ENCODE measurements at places on chromosomes 12 and 14.

- DNase-seq, result no peak
Observed at GRCh38 chr14:50400461-50400860, 3.8 kb upstream of the CDKL1 start.

DNA sequence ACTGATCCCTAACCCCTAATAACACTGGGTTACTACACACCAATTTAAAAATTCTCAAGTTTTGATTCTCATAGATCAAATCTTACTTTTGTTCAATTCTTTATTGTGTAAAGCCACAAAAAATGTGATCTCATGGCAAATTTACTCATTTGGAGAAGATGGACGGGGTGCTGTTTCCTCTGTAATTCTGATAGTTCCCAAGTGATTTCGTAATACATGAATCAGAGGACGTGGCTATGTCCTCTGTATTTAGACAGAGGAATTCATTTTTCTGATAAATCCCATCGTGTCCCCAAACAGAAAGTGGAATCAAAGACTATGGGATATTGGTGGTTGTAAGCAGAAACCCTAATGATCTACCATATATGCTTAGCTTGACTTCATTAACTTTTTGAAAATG lies 76.6 kb upstream of the GNG2 start:
- no peak for DNase-seq

- no peak for DNase-seq
Observed at GRCh38 chr12:51985154-51985835, 21.5 kb upstream of the TAMALIN start.

DNA sequence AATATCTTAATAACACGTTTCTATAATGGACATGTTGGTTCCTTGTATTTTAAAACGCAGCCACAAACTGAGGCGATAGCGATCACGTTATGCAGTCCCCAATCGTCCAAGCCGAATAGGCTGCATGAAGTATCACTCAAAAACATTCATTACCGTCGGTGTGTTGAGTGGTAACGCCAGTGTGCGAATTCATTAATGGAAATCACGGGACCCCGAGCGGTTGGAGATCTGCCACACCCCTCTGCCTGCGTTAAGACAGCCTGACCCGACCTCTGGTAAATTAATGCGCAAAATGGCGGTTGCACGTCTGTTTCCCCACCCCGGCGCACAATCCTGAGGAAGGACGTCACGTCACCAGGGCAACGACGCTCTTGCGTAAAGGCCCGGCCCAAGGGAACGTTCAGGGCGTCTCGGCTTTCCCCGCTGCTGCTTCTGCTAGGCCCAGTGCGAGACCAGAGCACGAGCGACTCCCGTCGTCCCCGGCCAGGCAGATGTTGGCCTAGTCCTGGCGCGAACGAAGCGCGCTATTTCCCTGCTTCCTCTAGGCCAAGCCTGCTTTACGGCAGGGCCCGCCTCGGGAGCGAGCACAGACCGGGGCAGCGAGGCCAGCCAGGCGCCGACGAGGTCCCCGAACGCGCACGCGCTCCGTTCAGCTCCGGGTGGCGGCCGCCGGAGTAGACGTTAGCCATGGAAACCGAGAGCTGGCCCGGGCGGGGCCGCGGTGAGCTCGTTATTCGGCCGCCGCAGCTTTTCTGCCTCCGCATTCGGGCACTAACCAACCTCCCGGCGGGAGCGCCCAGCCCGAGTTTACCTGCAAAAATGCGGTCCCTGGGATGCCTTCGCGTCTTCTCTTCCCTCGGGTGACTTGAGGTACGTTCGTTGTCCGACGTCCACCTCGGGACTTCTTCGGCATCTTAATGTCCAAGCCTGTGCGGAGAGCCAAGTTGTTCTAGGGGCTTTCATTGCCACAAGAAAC lies at the start of gene PCNX4:
PCNX4 (plus strand) TSS at position 374 of the 976 bp plus-strand sequence. CDS start 15,716 bp downstream, outside the sequence.
- DNase-seq, result peak; percentile 93

- no peak for DNase-seq
Observed at GRCh38 chr14:65438266-65438933, 25.9 kb downstream of the FUT8 start.

DNA sequence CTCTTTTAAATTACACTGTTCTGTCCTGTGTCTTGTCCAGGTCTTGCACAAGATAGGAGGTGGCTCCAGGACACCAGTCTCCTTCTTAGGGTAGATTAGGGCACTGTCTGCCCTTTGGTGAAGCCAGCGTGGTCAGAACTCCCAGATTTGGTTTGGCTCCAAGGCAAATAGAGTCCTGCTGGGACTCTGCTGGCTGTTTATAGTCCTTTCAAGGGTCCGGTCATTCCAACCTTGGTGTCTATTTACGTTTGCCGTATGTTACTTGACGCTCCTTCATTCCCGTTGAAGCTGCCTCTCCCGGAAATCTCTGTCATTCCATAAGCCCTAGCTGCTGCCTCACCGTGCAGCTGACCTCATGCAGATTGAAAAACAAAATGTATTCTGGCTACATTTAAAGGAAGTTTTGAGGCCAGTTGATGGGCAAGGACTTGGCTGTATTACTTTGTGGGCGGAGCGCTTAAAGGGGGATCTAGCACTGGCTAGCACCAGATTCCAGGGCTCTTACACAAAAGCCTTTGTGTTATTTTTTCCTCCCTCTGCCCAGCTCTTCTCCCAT lies 180.6 kb downstream of the AKAP6 start:
- no peak for DNase-seq

DNA sequence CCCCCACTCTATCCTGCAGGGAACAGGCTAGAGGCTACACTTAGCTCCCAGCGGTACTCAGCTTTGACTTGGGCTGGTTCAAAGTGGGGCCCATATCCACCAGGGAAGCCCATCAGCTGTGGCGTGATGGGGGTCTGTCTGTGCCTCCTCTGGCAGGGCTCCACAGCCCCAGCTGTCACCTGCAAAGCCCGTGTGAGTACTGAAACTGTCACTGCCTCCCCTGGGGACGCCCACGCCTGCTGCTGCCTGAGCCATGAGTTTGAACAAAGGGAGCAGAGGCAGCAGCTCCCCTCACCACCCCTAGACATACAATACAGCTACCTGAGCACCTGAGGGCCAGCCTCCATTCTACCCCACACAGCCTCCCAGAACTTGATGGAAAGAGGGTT lies 5.0 kb downstream of the REM2 start:
- peak; percentile 82 for DNase-seq

DNA sequence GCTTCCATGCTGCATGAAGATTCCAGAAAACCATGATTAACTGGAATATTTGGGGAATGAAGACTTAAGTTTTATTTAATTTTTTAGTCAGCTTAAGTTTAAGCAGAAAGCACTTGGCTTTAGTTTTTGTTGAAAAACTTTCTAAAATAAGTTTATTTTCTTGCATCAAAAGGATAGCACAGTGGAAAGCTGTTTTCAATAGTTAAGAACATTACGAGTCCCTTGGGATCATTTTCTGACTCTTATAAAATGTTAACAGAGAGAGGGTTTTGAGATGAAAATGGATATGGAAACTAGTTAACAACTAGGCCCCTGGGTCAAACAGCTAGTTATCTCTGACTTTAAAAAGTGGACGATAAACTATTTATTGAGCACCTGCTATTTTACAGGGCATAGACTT lies 181.9 kb upstream of the SLC38A2 start:
- DNase-seq, result no peak
